ENCODE measurements at places on chromosomes 6 and 20.

GRCh38 chr6:53892707-53893106 is 97.9 kb downstream of the LRRC1 start:
- DNase-seq, result no peak

- no peak for DNase-seq
Measured at GRCh38 chr6:29992807-29993206, 50.5 kb downstream of the HLA-A start.

DNA sequence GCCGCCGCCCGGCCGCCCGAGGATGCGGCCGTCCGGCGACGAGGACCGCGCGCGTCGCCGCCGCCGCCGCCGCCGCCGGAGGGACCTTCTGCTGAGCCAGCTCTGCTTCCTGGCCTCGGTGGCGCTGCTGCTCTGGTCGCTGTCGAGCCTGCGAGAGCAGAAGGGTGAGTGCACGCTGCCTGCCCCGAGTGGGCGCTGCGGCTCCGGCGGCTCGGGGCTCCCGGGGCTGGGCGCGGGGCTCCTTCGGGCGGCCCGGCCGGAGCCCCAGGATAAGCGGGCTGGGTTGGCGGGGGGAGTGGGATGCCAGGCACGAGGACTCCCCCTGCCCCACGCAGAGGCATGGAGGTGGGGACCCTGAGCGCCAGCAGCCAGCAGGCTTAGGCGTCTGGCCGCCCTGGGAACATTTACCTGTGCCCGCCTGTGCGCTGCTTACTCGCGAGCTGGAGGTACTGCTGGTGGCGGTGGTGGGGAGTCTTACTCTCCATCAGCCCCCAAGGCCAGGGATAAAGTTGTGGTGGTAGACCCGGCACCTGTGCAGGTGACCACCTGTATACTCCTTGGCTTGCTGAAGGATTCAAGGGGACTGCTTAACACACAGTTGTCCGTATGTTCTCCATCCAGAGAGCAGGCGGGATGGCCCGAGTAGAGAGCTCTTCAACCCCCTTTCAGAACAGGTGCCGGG is 520 bp downstream of the SLC24A3 start:
- DNase-seq, result peak; percentile 52

DNA sequence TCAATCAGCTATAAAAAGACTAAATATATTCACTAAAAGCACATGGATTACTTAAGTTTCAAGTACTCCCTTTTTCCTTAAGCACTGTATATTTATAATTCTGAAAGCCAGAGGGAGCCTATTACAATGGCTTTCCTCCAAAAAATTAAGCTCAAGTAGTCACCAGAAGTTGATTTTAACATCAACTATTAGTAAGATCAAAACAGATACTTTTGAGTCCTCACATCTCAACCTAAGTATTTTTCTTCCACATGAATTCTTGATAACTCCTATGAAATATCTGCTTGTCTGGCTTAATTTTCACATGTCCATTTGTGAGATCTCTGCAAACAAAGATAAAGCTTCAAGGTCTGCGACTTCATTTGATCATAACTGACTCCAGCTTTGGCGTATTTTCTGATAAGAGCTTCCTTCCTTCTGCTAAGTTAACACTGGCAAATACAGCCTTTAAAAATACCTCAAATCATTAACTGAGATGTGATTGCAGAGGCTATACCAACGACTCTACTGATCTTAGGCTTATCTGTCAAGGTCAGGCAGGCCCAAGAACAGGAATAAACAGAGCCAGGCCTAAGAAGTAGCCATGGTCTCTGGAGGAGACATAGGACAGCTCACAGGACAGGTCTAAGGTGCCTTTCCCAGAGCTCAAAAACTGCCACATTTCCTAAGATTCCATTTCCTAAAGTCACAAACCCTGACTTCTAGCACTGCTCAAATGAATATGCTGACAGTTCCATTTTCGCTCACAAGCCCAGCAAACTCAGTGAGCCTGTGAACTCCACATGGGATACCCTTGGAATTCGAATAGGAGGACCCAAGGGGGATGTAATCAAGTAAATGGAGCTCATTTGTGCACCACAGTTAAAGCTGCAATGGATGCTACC is 10.0 kb downstream of the SNX5 start:
- DNase-seq, result no peak

GRCh38 chr20:2692886-2693285 is 306 bp downstream of the EBF4 start:
- DNase-seq, result no peak

DNA sequence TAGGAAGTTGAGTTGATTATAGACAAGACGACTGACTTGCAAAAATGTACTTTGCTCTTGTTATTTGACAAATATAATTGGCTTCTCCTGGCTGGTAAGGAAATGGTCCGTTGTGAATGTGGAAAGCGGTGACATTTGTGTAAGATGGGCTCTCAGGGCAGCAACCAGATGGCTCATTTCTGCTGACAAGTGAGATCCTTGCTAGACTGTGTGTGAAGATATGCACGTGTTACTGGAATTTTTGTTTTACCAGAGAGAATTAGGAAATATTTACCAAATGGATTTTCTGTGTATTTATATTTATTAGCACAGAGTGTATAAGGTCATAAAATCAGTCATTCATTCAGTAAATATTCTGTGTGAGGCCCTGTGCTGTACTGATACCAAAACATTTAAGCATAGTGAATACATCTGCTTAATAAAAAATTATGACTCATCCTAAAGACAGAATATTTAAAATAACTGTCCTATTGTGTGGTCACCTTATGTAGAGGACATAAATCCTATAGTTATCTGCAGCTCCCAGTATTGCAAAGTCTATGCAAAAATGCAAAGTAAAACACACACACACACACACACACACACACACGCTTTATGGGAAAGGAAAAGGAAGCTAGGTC is 109.9 kb upstream of the ASF1A start:
- no peak for DNase-seq

DNA sequence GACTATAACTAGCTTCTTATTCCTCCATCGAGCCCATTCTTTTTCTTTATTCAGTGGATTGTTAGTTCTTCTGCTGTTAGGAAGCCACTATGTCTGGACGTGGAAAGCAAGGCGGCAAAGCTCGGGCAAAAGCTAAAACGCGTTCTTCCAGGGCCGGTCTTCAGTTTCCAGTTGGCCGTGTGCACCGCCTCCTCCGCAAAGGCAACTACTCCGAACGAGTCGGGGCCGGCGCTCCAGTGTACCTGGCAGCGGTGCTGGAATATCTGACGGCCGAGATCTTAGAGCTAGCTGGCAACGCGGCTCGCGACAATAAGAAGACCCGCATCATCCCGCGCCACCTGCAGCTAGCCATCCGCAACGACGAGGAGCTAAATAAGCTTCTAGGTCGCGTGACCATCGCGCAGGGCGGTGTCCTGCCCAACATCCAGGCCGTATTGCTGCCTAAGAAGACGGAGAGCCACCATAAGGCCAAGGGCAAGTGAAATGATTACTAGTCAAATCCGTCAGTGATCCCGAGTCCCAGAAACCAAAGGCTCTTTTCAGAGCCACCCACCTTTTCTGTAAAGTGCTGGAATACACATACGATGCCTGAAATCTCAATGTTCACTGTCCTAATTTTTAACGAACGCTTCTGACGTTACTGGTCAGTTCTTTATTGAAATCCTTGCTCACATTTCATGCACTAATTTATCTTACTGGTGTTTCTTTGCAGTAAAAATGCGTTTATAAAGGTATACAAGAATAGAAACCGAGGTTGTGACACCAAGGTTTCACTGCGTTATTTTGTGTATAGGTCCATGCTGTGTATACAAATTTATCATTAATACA is 129.9 kb downstream of the HFE start:
- no peak for DNase-seq

DNA sequence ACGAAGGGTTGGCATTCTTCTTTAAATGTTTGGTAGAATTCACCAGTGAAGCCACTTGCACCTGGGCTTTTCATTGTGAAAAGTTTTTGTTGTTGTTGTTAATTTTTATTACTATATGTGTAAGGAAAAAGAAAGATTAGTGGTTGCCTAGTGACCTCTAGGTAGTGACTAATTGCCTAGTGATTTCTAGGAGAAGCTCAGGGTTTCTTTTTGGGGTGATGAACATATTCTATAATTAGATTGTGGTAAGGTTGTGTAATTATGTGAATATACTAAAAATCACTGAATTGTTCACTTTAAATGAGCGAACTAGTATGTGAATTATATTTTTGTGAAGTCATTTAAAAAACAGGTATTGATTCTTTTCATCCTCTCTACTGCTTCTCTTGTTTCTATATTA is 123.8 kb upstream of the TMEM170B start:
- no peak for DNase-seq

DNA sequence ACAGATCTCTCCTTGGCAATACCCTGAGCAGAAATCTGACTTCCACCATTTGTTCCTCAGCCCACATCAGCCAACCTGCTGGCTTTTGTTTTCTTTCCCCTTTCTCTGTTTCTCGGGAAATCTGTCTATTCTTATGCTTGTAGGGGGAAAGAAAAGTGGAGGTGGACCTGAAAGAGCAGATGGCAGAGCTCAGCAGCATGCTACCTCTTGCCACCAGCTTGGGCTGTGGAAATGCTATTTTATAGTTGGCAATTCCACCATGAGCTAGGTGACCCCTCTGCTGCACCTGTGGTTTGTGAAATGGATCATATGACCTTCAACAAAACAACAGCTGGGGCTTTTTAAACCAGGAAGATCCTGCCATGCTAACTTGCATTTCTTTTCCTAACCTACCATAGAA is 6.8 kb upstream of the SPATS1 start:
- DNase-seq, result no peak

DNA sequence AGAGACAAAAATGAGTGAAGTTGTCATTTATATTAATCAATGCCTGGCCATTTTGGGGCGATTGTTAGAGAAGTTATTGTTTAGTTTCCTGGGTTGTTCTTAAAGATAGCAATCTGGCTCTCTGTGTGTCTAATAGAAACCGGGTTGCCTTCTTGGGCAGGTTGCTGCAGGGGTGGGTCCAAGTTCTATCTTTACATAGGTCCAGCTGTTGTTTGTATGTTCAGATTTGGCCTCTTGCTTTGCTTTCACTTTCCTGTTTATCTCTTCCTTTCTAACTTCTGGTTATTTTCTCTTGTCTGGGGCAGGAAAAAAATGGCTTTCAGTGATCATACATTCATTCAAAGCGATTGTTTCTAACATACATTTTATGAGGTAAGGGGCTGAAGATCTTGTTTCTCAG is 128.4 kb upstream of the NOX3 start:
- no peak for DNase-seq

GRCh38 chr20:42549496-42549895 is 640.2 kb downstream of the PTPRT start:
- DNase-seq, result no peak

- DNase-seq, result no peak
Measured at GRCh38 chr6:20875369-20875963, 341.2 kb downstream of the CDKAL1 start.

DNA sequence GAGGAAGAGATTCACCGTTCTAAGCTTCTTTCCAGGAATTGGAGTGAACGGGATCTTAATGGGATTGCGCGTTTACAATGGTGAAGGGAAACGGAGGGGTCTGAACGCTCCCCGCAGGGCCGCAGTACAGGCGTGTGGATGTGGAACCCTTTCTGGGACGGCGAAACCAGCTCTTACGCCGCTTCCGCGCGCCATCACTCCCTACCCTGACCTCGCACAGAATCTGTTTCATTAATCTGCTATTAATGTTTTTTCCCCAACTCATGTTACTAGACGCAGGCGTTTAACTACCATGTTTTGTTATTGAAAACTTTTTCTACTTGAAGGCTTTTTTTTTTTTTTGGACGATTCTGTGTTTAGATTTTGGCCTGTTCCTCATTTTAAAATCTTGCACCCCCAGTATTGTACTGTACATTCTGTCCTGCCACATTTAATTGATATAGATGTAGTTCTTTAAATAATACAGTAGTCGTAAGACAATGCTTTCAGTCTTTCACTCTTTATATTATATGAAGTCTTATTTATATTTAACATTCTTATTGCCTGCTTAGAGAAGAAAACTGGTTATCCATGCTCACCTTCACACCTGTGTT is 696 bp upstream of the SUPT3H start:
- DNase-seq, result no peak

DNA sequence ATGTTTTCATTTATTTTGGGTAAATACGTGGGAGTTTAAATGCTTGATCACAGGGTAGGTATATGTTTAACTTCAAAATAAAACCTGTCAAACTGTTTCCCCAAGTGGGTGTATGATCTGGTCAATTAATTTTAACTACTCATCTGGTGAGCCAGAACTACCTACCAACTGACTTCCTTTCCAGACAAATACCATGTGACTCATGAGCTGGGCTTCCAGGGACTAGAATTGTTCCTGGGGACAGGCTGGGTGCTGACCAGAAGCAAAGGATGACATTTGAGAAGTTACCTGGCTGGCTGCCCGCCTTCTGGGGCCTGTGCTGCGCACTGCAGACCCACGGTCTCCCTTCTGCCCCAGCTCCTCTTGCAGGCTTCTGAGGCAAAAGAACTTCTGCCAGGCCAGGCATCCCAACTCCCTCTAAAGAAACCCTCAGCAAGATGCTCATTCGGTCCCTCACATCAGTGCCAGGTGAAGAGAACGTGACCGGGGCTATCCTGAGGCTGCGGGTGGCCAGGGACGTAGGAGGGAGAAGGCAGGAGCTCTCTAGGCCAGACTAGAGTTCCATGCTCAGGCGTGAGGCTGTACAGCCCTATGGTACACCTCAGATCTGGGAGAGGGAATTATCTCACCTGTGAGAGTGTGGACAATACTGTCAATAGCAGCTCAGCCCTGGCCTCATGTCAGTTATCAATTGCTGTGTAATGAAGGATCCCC is 103.6 kb downstream of the JPH2 start:
- DNase-seq, result no peak

- DNase-seq, result no peak
Measured at GRCh38 chr6:148508401-148509041, 165.9 kb downstream of the SASH1 start.

DNA sequence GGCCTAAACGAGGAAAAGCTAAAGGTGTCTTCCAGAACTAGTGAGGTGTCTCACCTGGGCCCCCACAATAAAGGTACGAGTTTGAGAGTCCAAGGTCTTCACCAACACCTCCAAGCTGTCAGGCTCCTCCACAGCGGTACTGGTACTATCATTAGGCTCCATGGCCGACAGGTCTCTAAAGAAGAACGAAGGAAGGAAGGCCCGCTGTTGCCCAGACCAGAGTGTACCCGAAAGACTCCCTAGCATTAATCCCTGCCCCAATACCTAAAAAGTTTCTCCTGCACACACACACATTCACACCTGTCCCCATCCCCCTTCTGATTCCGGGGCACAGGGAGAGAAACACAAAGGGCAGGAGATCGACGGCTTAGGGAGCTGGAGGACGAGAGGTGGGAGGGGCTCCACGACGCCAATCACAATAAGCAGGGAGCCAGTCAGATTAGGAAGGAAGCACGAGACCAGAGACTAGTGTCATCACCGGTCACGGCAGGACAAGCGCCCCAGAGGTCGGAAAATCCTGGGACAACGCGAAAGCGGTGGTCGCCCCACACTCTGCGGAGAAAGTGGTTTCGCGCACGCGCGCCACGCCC is 764 bp downstream of the BAG6 start:
- DNase-seq, result no peak

DNA sequence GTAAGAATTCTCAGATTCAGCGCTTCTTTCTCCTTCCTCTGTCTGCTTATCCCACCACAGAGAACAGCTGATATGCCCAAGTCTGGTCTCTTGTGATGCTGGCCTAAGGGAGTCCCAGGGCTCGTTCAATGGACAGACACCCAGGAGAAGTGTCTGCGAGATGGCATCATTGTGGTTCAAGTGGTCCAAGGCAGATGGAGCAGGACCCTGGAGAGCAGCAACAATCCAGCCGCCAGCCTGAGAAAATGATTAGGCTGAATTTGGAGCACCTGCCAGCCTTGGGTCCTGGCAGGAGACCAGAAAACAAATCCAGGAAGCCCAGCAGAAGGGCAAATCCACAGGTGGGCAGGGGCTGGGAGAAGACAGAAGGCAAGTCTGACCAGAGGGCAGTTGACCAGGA is 145.8 kb downstream of the PTPRT start:
- DNase-seq, result no peak

GRCh38 chr6:132814716-132815570 is 574 bp downstream of the RPS12 start:
- DNase-seq, result no peak
